ENCODE measurements at places on chromosomes 2 and 18.
A peak's percentile ranks its signal among the peaks of the same experiment; 100 is the strongest.

GRCh38 chr2:105144152-105144940, 97.2 kb upstream of the GPR45 start:
- DNase-seq, result no peak
- peak overlapping the region; percentile 24 for H3K4me3 ChIP-seq
- H3K4me1 ChIP-seq, result no peaks in the 10 kb centered on the region

DNA sequence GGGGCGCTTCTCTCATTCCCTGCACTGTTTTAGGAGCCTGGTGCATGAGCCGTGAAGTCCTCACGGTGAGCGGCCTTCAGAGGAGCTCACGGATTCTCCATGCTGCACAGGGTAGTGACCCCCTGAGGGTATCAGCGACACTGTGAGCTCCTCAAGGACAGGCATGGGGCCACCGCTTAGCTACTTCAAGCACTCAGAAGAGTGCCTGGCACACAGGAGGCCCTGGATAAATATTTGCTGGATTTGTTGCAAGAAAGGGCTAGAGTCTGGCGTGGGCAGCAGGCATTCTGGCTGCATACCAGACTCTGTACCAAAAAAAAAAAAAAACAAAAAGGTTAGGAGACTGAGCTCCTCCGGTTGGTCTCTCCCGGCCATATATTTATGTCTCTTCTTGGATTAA, 5.7 kb upstream of the MBP start:
- no peak overlapping the region for H3K27ac ChIP-seq
- no peak overlapping the region for H3K4me3 ChIP-seq
- no peaks in the 10 kb centered on the region for H3K27me3 ChIP-seq
- no peak for DNase-seq
- no peaks in the 10 kb centered on the region for H3K36me3 ChIP-seq
- peaks cover 5% of the 10 kb centered on the region for H3K4me1 ChIP-seq

DNA sequence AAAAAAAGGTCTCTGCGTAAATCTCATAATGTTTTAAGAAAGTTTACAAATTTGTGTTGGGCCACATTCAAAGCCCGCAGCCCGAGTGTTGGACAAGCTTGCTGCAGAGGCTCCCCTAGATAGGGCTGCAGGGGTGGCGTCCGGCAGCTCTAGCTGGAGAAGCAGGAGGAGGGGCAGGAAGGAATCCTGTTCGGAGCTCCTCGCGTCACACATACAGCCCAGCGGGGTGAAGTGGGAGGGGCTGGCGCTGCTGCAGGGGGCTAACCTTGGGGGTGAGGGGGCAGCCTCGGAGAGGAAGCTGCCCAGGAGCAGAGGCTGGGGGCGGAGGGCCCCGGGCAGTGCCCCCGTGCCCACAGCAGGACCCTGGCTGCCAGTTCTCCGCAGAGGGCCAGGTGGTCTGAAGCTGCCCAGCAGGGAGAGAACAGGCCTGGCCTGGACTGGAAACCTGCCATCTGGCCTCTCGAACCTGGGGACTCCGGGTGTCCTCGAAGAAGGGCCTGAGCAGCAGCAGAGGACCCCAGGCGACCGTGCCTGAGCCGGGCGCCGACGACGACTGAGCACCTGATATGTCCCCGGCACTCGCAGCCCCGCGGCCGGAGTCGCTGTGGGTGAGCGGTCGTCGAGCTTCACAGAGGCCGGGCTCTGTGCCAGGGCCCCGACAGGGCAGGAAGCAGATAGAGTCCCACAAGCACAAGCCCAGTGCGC, 2.6 kb upstream of the GPR35 start:
- no peaks in the 10 kb centered on the region for H3K27me3 ChIP-seq
- H3K4me1 ChIP-seq, result peaks cover 10% of the 10 kb centered on the region
- H3K27ac ChIP-seq, result no peak overlapping the region
- no peak for DNase-seq
- peaks cover 52% of the 10 kb centered on the region for H3K36me3 ChIP-seq

- no peak for DNase-seq
- H3K4me1 ChIP-seq, result no peaks in the 10 kb centered on the region
- H3K36me3 ChIP-seq, result no peaks in the 10 kb centered on the region
- no peak overlapping the region for H3K27ac ChIP-seq
These were observed 821.2 kb upstream of the ID2 start for GRCh38 chr2:7860693-7861092.

DNA sequence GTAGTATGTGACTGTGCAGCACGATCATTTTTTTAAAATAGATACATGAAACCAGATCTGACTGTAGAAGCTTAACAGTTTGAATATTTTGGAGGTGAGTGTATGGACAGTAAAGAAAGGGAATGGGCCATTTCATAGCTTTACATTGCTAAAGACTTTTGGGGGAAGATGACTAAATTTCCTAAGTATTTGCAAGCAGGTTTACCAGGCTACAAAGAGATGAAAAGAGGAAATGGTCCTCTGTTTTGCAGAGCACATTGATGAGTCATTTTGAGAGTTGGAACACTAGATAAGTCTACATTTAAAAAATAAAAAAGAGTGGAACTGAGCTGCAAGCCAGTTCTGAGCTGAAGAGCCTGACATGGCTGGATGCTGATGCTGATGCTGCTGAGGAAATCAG, 115.7 kb upstream of the LRATD1 start:
- H3K4me3 ChIP-seq, result no peak overlapping the region
- DNase-seq, result no peak
- no peak overlapping the region for H3K27ac ChIP-seq
- no peaks in the 10 kb centered on the region for H3K4me1 ChIP-seq
- no peaks in the 10 kb centered on the region for H3K27me3 ChIP-seq
- H3K36me3 ChIP-seq, result no peaks in the 10 kb centered on the region

GRCh38 chr2:168552450-168552856, 96.4 kb downstream of the CERS6 start:
- H3K4me1 ChIP-seq, result no peaks in the 10 kb centered on the region
- H3K27me3 ChIP-seq, result no peaks in the 10 kb centered on the region
- peaks cover 23% of the 10 kb centered on the region for H3K36me3 ChIP-seq
- H3K4me3 ChIP-seq, result no peak overlapping the region

DNA sequence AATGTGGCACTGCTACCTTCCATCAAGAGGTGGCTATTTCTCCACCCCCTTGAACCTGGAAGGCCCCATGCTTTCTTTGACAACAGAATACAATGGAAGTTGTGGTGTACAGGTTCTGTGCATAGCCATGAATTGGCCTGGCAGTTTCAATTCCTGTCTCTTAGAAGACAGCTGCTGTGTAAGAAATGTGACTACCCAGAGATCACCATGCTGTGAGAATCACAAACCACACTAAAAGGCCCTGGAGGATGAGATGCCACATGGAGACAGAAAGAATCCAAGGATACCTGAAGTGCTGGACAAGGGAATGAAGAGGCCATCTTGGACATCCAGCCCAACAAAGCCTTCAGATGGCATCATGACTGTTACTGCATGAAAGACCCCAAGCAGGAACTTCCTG, 47.7 kb upstream of the EHBP1 start:
- no peaks in the 10 kb centered on the region for H3K27me3 ChIP-seq
- no peak overlapping the region for H3K4me3 ChIP-seq
- DNase-seq, result no peak
- H3K4me1 ChIP-seq, result peaks cover 6% of the 10 kb centered on the region
- H3K27ac ChIP-seq, result no peak overlapping the region
- H3K36me3 ChIP-seq, result no peaks in the 10 kb centered on the region

DNA sequence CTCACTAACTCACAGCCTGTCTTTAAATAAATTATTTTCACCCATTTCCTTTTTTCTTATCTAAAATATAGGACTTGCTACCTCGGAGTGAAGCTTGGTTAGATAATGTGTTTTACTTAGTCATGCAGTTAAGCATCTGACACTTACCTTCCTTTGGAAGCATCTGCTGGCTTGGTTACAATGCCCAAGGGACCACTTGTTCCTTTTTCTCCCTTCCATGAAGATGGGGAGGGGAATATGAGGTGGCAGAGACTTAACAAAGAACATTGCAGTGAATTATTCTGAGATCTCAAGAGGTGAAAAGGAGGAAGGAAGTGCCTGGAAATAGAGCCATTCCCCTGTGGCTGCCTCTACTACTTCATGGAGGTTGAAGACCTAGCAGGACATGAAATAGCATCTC, 145.4 kb upstream of the FOSL2 start:
- DNase-seq, result no peak
- peaks cover 2% of the 10 kb centered on the region for H3K36me3 ChIP-seq
- H3K4me3 ChIP-seq, result no peak overlapping the region
- H3K27ac ChIP-seq, result no peak overlapping the region
- no peaks in the 10 kb centered on the region for H3K27me3 ChIP-seq

GRCh38 chr2:221034973-221035372, 537.1 kb downstream of the EPHA4 start:
- H3K4me1 ChIP-seq, result no peaks in the 10 kb centered on the region
- no peak overlapping the region for H3K4me3 ChIP-seq
- H3K27me3 ChIP-seq, result no peaks in the 10 kb centered on the region
- no peak overlapping the region for H3K27ac ChIP-seq
- DNase-seq, result no peak

DNA sequence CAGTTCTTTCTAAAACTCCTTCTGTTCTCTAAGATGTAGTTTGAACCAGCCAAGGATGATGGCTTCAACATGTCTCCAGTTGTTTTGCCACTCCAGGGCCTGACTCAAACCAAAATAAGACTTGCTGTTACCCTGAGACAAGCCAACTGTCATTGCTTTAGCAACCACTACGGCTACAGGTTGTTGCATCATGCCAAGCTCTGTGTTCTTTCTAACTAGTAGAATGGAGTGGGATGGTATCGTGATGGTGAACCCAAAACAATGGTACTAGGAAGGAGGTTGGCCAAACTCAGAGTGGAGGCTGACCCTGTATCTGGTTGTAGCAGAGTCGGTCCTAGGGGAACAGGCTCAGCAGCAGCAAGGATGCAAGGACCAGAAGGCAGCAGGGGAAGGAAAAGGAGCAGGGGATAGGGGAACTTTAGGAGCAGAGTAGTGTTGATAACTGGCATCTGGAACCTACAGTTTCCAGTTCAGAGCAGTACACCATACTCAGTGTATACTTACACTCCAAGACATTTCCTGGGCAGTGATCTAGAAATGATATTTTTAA, 51.6 kb downstream of the PDK1 start:
- H3K4me3 ChIP-seq, result no peak overlapping the region
- no peak overlapping the region for H3K27ac ChIP-seq
- H3K36me3 ChIP-seq, result peaks cover 6% of the 10 kb centered on the region
- H3K4me1 ChIP-seq, result no peaks in the 10 kb centered on the region
- H3K27me3 ChIP-seq, result no peaks in the 10 kb centered on the region

DNA sequence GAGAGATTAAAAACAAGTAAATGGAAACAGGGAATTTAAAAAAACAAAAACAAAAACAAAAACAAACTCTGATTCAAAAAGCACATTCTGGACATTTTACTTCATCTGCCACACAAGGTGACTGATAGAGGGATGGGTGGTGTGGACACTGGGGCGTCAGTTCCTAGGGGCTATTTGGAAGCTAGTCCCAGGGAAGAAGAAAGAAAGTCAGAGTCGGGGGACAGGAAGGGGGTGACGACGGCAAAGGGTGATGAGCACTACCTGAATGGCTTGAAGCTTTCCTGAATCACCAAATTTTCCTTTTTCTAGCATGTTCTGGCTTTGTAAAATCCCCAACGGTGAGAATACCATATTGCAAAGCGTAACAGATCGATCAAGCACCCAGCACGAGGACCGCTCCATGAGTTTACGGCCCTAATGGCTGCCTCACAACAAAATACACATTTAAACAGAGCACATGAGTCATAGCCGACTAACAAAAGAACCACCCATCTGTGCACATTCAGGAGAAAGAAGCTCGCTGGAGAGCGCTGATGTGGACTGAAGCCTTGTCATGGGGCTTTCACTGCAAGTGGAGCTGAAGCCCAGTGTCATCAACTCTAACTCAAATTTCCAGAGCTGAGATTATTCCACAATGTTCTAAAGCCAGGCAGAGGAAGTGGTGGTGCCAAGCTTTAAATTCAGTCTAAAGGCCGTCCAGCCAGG, 178.9 kb downstream of the LNPK start:
- H3K4me1 ChIP-seq, result no peaks in the 10 kb centered on the region
- DNase-seq, result no peak
- no peaks in the 10 kb centered on the region for H3K36me3 ChIP-seq
- peaks cover 7% of the 10 kb centered on the region for H3K27me3 ChIP-seq
- no peak overlapping the region for H3K27ac ChIP-seq

DNA sequence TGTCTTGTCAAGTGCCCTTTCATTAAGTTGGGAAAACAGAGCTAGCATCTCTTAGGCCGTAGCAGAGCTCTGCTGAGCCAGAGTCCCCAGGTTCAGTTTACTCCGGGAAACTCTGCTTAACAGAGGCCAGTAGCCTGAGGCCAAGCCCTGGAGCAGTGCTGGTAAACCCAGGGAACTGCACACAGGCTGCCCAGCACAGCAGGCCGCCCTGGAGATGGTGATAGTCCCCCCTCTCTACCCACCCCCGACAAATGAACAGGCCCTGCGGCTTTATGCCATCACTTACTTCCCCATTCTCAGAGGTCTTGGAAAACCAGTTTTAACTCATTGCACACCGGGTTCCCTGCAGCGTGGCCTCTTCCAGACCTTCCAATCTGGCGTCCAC, 3.5 kb downstream of the CNNM4 start:
- peak overlapping the region; percentile 80 for H3K27ac ChIP-seq
- H3K4me1 ChIP-seq, result peaks cover 65% of the 10 kb centered on the region
- no peak for DNase-seq

GRCh38 chr18:73164430-73164829, 296.6 kb upstream of the NETO1 start:
- H3K36me3 ChIP-seq, result no peaks in the 10 kb centered on the region
- no peak overlapping the region for H3K4me3 ChIP-seq
- H3K27ac ChIP-seq, result no peak overlapping the region
- DNase-seq, result no peak
- no peaks in the 10 kb centered on the region for H3K27me3 ChIP-seq

DNA sequence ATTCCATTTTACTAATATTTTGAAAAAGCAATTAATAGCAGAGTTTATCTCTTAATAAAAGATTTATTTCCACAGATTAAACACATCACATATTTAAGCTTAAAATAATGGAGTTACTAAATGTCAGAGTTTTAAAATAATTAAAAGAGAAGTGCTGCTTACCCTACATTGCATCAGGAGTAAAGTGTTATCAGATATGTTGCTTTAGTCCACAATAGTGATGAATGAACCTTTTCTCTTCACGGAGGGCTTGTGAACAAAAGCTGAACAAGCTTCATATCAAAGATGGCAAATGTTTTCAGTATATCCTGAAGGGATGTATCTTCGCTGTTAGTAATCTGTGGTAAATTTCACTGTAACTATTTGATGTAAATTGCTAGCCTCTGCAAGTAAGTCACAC, 69.4 kb upstream of the TTC27 start:
- H3K4me3 ChIP-seq, result no peak overlapping the region
- H3K36me3 ChIP-seq, result peaks cover 8% of the 10 kb centered on the region
- H3K27me3 ChIP-seq, result no peaks in the 10 kb centered on the region
- no peak for DNase-seq
- no peaks in the 10 kb centered on the region for H3K4me1 ChIP-seq

DNA sequence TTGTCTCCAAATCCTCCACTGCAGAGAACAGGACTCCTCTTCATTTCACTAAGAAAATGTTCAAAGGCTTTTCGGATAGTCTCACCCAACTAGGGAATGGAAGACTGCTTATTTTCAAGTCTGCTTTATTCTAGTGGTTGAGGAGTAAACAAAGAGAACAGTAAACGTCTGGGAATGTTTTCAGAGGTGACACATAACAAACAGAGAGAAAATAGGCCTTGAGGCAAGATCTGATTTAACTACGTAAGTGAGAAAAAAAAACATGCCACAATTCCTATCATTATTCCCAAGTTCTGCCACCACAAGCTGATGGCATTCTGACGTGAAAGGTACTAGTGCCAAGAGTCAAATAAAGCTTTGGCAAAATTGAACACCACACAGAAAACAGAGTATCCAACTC, 16.7 kb upstream of the WIPF1 start:
- peaks cover 10% of the 10 kb centered on the region for H3K4me1 ChIP-seq
- H3K36me3 ChIP-seq, result no peaks in the 10 kb centered on the region
- no peak overlapping the region for H3K27ac ChIP-seq
- DNase-seq, result no peak
- H3K4me3 ChIP-seq, result no peak overlapping the region
- H3K27me3 ChIP-seq, result no peaks in the 10 kb centered on the region
